ENCODE measurements at places on chromosomes 2 and 18. TPM values are rescaled to one million over a fixed set of nuclear protein-coding genes. Genes with fewer than 3 reads are reported as not detected.
A peak's percentile ranks its signal among the peaks of the same experiment; 100 is the strongest.

- DNase-seq, result no peak
Measured at GRCh38 chr2:176535467-176536113, 266.3 kb downstream of the MTX2 start.

DNA sequence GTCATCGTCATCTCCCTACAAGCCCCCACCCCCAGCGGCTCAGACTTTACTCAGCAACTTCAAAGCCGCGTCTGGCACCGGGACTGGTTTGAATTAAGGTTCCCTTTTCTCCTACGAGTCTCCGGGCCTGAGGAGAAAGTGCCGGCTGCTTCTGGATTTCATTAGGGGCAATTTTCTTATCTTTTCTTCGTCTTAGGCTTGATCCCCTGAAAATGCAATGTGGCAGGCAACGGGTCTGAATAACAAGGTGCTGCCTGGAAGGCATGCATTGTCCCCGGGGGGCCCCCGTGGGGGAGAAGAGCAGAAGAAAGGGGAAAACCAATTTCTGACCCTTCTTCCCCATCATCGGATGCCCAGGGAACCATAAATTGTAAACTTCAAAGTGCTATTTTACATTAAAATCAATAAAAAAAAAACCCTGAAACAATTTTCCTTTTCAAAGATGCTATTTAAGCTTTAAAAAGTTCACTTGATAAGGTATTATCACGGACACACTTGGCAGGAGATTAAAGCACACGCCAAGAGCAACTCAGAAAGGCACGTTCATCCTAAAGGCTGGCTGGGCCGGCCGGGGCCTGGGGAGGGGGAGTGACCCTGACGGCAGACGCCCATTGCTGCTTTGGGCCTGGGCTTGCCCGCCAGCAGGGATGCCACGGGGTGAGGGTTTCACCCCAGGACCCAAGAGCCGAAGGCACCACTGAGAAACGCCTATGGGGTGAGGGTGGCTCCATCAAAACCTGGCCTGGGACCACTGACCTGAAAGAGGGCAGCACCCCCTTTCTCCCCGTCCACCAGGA is 230.4 kb downstream of the TWIST2 start:
- no peak for DNase-seq

DNA sequence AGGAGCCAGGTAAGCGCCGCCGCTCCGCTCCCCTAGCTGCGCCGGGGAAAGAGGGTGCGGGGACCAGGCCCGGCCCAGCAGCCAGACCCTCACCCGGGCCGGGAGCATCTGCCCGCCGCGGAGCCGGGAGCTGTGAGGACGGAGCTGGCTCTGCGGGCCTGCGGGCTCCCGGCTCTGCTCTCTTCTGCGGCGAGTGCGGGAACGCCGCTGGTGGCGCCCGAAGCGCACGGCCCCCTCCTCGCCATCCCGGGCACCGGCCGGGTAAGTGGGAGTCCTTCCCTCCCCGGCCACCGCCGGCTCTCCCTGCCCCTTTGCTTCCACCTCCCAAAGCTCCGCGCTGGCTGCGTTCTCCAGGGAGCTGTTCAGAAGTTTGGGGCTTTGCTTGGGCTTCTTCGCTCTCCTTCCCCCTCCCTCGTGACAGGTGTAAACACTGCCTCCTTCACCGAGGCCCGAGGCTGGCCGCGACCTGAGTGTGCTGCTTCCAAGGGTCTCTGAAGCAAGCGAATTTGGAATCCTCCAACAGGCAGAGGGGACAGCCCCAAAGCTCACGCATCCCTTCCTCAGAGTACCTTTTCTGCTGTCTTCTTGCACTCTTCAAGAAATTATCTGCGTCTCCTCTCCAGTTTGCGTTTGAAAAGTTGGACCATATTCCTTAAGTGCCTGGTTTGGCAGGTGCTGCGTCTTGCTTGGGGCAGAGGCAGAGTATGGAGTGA is 632 bp downstream of the AFTPH start:
- DNase-seq, result peak; percentile 37

Gene ZFP36L2
- polyA plus RNA-seq, result 83.3 TPM

DNA sequence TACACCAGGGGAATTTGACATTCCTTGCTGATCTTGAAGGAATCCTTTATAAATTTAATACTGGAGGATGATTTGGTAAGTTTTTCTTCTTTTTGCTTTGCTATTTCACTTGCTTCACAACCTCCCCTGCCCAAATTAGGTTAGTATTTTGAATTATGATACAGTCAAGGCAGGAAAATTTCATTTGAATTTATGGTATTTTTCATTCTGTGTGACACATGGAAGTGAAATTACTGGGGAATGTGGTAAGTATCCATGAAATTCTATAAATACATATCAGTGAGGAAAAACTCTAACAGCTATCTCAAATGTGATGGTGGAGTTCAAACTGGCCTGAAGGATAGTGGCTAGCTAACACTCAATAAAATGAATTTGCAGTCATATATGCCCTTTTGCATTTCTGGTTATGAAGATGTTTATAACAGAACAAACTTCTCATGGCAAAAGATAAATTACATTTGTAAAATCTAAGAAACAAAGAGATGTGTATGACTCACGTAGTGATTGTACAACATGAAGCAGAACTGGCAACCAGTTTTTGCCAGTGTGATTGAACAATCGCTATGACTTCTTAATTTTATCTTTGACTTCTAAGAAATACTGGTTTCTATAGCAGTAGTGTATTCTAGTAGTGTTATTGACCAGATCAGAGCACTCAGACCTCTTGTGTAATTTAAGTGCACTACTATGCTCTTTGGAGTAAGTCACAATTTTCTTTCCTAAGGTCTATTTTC is 152.6 kb downstream of the IKZF2 start:
- DNase-seq, result no peak

- DNase-seq, result no peak
Measured at GRCh38 chr18:50847192-50847591, 27.4 kb upstream of the MRO start.

Gene IMPACT
- polyA plus RNA-seq, result 74.0 TPM

- no peak for DNase-seq
Measured at GRCh38 chr2:203580844-203581243, 45.7 kb upstream of the RAPH1 start.

DNA sequence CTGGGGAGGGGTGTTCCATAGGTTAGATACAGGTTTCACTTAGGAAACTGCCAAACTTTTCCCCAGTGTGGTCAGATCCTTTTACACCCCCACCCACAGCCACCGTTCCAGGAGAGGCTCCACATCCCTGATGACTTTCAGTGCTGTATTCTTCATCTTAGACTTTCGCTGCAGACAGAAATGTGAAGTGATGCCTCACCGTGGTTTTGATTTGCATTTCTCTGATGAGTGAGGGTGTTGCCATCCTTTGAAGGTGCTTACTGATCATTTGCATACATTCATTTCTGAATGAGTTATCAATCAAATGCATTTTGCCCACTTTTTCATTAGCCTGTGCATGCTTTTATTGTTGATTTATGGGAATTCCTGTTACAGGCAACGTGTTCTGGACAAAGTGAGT is 14.9 kb downstream of the COPS9 start:
- no peak for DNase-seq

Gene HTR2B
- 16.3 TPM for polyA plus RNA-seq

- peak; percentile 3 for DNase-seq
Measured at GRCh38 chr2:145329971-145330370, 810.1 kb upstream of the ZEB2 start.

Gene ACADL
- 31.5 TPM for polyA plus RNA-seq
